ENCODE measurements at places on chromosomes 4 and X.

DNA sequence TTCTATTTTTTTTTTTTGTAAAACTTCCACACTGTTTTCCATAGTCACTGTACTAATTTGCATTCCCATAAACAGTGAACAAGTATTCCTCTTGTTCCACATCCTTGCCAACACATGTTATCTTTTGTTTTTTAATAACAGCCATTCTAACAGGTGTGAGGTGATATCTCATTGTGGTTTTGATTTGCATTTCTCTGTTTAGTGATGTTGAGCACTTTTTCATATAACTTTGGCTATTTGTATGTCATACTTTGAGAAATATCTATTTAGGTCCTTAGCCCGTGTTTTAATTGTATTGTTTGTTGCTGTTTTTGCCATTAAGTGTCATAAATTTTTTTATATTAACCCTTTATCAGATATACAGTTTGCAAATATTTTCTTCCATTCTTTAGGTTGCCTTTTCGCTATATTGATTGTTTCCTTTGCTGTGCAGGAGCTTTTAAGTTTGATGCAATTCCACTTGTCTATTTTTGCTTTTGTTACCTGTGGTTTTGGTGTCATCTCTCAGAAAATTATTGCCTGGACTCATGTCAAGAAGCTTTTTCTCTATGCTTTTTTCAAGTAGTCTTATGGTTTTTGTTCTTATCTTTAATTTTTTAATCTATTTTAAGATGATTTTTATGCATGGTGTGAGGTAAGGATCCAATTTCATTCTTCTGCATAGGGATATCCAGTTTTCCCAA lies 27.9 kb upstream of the NDNF start:
- no peak for DNase-seq

DNA sequence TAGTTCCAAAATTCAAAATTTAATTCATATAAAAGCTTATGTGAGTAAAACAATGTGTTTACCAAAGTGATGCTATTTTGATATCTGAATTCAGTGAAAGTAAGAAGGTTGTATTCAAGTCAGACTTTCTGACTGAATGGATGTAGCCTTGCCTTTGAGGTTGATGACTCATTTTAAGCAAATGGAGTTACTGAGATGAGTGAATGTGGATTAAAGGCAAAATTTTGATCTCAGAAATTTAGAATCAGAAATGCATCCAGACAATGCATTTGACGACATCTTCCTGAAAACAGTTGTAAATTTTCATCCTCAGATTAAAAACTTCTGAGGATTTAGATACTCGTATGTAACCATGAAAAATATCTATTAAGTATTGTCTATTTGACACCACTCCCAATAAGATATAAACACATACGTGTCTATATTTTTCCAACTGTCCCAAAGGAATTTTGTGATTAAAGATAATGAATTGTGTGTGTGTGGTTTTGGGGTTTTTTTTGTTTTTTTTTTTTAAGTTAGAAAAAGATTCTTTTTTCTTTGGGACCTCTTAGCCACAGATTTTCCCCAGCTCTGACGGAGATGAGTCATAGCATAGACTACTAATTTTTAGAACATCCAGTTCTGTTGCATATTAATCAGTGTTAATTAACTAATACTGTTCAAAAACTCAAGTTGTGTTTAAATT lies 34.4 kb downstream of the NFKB1 start:
- DNase-seq = no peak

- peak; percentile 57 for DNase-seq
Measured at GRCh38 chrX:39854772-39855747, 242.7 kb downstream of the BCOR start.

DNA sequence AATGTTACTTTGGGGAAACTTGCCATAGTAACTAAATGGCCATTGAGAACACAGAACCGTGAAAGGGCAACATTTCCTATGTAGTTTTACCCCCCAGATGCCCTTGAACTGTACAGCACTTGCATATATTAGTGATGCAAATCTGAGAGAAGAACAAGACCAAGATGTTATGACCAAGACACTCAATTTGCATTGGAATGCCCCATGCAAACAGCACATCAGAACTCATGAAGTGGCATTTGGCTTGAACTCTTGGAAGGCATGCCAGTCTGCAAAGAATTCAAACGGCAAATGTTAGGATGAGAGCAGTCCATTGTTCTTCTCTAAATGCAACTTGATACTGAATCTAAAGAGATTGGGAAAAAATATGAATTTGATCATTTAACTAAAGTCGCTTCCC lies 139.4 kb upstream of the CXorf66 start:
- DNase-seq = no peak

- no peak for DNase-seq
Measured at GRCh38 chrX:362937-363620, 23.6 kb downstream of the PPP2R3B start.

- no peak for DNase-seq
Measured at GRCh38 chrX:16573781-16574180, 76.2 kb upstream of the S100G start.

- DNase-seq = no peak
Measured at GRCh38 chrX:151825925-151826485, 86.7 kb upstream of the MAGEA4 start.

GRCh38 chr4:152431291-152431690 lies 104.6 kb downstream of the FBXW7 start:
- no peak for DNase-seq

GRCh38 chrX:132615391-132616131 lies 126.7 kb upstream of the MBNL3 start:
- DNase-seq = peak; percentile 68

DNA sequence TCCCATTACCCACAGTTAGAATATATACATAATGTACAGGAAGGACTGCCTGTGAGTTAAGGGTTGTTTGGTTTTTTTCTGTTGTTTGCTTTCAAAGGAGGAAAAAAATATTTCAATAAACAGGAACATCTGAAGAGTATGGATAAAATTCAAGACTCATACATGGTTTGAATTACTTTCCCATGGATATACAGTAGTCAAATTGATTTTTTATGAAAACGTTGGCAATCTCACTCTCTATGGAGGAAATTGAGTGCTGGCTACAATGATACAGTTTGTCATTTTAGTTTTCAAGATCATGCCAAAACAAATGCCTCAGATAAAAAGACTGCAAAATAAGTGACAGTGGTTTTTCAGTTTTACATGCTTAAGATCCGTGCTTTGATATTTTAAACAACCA lies 116.6 kb downstream of the SH3RF1 start:
- DNase-seq = no peak

DNA sequence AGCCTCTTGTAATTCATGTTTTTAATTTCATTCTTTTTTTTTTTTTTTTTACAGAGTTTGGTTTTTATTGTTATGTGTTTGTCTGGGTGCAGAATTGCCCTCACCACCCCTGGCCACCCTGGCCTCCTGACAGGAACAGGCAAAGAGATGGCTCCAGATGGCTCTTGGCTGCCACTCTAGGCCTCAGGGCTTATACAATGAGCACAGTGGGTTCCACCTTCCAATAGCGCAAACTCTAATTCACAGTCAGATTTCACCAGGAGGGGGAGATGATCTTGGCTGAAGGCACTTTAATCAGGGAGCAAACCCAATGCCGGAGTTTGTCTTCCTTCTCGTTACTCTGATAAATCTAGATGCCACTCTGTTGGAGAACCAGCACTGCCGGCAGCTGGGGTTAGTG lies 24.8 kb downstream of the CPE start:
- DNase-seq = no peak

- no peak for DNase-seq
Measured at GRCh38 chr4:171340258-171340657, 472.9 kb upstream of the GALNTL6 start.

DNA sequence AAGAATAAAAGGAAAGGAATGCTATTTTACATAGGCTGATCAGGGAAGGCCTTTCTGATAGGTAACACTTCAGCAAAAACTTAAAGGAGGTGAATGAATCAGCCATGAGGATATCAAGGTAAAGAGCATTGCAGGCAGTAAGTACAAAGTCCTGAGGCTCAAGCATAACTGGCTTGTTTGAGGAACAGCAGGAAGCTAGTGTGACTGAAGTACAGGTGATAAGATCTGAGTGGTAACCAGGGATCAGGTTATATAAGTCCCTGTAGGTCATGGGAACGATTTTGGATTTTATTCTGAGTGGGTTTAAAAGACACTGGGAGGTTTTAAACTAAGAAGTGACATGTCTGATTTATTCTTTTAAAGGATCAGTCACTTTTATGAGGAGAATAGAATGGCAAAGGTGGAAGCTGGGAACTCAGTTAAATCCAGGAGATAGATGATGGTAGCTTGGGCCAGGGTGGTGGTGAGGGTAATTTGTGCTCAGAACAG lies 47.1 kb upstream of the THOC2 start:
- DNase-seq = no peak

GRCh38 chrX:13966793-13967125 lies 62.9 kb downstream of the GEMIN8 start:
- no peak for DNase-seq

DNA sequence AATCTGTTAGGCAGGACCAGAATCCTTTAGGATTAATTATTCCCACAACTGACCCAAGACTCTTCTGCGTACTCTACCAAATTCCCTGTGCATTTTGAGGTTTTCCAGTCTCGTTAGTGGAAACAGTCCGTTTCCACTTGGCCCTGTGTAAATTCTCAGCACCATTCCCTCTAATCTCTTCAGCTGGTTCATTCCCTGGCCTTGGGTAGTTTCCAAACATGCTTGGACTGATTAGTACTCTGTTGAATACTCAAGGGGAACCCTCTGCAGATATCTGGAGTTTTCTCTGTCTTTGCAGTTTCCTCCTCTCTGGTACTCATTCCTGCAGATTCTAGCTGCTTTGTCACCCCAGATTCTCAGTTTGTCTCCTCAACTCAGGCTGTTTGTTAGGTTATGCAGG lies 80.4 kb downstream of the ZFX start:
- no peak for DNase-seq

DNA sequence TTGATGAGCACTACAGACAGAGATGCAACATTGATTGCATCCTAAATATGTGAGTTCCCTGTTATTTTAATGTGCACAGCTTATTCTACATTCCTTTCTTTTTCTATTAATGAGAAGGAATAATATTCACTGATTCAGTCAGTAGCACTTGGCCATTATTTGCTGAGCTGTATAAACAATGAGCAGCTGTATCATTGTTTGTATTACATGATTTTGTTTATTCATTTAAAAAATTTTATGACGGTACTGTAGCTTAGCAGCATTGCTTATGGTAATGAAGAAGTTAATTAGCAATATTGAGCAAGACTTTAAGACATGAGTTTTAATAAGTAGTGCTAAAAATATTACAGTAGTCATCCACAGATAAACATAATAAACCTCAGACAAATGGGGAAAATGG lies 582.0 kb downstream of the ADGRL3 start:
- DNase-seq = no peak

GRCh38 chrX:106725931-106726330 lies 570 bp upstream of the RNF128 start:
- no peak for DNase-seq

- DNase-seq = no peak
Measured at GRCh38 chr4:156633847-156634246, 337.8 kb downstream of the PDGFC start.

DNA sequence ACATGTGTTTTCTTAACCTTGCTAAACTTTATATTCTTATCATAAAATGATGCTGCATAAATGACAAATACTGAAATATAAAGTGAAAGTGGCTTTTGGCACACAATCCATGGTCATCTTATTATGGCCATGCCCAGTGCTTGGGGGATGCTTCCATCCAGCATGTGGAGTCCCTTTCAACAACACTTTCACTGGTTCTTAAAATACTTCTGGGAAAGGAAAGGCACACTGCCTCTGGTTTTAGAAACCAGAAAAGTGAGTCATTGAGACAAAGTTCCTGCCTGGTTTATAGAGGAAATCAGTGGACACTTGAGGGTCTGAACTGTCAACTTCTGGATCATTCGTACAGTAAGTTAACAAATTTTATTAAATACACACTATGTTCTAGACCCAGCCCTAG lies 248.0 kb upstream of the ADAMTS3 start:
- no peak for DNase-seq

Data from suppressor macrophage (primary cell).